Osteoblast (primary cell): ENCODE measurements at places on chromosomes 3 and 15. TPM values are rescaled to one million over a fixed set of nuclear protein-coding genes. Genes with fewer than 3 reads are reported as not detected.

The ADGRG7 gene
- total RNA-seq: not detected in 2 replicates

DNA sequence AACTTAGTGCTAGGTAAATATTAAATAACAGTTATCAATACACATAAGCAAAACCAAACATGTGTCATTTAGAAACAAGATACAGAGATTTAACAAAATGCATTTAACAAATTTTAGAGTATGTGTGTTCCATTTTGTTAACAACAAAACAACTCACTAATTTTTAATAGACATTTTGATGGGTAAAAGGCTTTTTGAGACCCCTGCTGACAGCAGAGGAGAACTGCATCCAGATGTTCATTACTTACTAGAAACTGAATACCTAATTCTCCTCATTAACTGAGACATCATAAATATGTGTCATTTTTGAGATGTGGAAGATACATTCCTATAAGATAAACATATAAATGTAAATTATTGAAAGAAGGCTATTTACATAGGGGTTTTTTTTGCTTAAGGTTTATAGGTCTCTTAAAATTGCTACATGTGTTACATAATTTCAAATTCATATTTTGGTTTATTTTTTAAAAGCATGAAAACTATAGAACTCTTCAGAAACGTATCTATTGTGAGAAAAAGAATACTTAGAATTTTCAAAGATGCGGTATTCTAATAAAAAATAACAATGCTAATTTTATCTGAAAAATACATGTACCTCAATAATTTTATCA lies 1009.8 kb downstream of the TUSC7 start:
- H3K36me3 ChIP-seq: no peaks in the 10 kb centered on the region
- H3K4me1 ChIP-seq: no peaks in the 10 kb centered on the region
- H3K4me3 ChIP-seq: no peak overlapping the region
- no peaks in the 10 kb centered on the region for H3K27me3 ChIP-seq
- no peak for DNase-seq
- no peak overlapping the region for H3K27ac ChIP-seq

The VPS33B gene
- total RNA-seq: 8.0 and 10.0 TPM in 2 replicates

The NEK10 gene
- total RNA-seq: 58.6 and 69.8 TPM in 2 replicates

DNA sequence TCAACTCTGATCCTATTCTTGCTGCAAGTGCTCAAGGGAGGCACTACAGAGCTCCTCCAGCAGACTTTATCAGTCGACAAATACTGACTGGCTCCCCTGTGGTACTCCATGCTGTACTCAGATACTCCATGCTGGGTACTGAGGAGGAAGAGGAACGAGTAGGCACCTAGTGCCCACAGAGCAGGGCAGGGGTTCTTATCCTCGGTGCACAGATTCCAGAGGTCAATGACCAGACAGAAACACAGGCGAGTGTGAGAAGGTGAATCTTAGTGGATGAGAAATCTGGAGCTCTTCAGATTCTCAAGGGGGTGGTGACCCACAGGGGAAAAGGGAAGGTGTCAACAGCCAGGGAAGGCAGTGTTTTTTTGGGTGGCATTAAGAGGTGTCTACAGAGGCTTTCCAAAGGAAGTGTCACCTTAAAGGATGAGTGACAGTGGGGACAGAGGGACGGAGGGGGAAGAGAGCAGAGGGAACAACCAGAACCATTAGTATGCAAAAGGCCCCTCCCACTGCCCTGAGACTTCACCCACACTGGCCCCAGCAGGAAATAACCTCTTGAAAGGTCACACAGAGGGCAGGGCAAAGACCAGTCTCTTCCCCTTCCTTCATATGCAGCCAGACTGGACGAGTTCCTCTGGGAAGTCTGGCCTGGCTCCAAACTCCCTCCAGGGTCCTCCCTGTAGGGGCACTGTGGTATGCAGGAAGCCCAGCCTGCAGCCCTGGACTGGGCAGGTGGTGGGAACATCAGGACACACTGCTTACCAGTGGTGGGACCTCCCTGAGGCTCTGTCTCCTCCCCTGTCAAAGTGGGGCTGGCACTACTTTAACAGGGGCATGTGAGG lies 27.5 kb downstream of the CCDC12 start:
- H3K4me3 ChIP-seq: no peak overlapping the region
- H3K4me1 ChIP-seq: peaks cover 20% of the 10 kb centered on the region
- no peak for DNase-seq
- no peak overlapping the region for H3K27ac ChIP-seq
- H3K36me3 ChIP-seq: no peaks in the 10 kb centered on the region

- H3K27ac ChIP-seq: no peak overlapping the region
- H3K36me3 ChIP-seq: no peaks in the 10 kb centered on the region
- H3K4me3 ChIP-seq: no peak overlapping the region
- DNase-seq: no peak
- no peaks in the 10 kb centered on the region for H3K4me1 ChIP-seq
- no peaks in the 10 kb centered on the region for H3K27me3 ChIP-seq
Observed at GRCh38 chr15:87099916-87100315, 1020.2 kb downstream of the AGBL1 start.

GRCh38 chr15:101216100-101216499 lies 35.7 kb downstream of the CHSY1 start:
- H3K4me3 ChIP-seq: no peak overlapping the region
- no peaks in the 10 kb centered on the region for H3K27me3 ChIP-seq
- H3K4me1 ChIP-seq: peaks cover 8% of the 10 kb centered on the region
- no peak overlapping the region for H3K27ac ChIP-seq
- peaks cover 28% of the 10 kb centered on the region for H3K36me3 ChIP-seq

DNA sequence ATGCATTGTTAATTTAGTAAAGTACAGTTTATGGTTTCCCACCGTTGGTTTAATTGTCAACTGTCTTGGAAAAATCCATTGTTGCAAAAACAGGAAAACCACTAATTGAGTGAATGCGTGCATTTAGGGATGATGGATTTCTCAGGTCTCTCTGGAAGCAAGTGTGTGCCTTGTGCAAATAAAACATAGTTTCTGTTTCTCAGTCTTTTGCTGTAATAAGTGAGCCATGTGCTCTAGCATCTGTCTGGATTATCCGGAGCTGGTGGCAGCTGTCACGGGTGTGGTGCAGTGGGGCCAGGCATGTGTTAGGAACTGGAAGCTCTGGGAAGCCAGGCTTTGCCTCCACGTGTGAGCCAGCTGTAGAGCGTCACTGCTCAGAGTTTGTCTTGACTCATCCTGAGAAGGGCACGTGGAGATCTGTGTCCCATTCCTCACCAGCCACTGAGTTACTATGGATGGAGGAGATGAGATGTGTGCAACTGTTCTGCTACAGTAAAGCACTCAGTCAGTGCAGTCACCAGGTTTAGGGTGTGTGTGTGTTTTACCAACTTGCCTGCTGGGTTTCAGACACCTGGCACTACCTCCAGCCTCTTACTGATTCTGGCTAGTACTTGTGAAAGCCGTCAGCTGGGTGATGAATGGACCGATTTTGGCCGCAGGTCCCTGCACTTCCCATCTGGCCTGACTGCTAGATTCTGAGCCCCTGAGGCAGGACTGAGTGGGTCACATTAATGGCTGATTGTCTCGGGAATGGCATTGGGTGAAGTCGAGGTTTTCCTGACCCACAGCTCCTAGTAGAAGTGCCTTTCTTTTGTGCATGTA lies 7.2 kb downstream of the APBA2 start:
- H3K4me3 ChIP-seq: no peak overlapping the region
- H3K36me3 ChIP-seq: no peaks in the 10 kb centered on the region
- DNase-seq: no peak
- H3K27me3 ChIP-seq: no peaks in the 10 kb centered on the region

DNA sequence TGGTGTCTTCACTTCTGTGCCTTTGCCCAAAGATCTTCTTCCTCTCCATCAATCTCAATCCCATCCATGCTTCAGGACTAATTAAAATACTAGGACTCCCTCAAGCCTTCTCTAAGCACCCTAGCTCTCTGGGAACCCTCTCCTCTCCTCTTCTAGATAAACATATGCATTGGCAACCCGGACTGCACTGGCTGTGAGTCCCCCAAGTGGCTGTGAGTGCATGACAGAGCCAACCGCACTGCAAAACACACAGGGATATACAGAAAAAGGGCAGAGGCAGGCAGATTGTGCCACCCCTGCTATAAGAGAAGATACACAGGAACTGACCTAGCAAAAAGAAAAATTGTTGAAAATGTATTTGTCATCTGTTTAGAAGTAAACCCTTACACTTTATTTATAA lies 457.1 kb downstream of the MFSD1 start:
- H3K27ac ChIP-seq: no peak overlapping the region
- H3K4me1 ChIP-seq: peaks cover 2% of the 10 kb centered on the region
- H3K4me3 ChIP-seq: no peak overlapping the region
- H3K27me3 ChIP-seq: no peaks in the 10 kb centered on the region

The CSPG4 gene
- total RNA-seq: 11.5 and 20.3 TPM in 2 replicates

DNA sequence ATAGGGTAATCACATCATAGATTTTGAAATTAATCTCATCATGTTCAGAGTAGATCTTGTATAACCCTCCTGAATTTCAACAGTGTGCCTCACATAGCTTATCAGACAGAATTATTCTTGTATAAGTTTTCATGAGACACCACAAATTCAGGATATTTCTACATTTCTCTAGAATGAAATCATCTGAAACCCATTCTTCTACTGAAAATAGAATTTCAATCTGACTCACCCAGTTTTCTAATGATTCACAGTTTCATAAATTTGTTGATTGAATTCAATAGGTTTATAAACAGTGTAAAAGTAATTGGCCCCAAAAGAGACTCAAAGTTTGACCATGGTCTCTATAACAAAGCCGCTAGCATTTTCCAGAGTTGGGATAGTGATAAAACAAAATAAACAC lies 1082.6 kb upstream of the EPHA6 start:
- no peaks in the 10 kb centered on the region for H3K36me3 ChIP-seq
- no peak overlapping the region for H3K4me3 ChIP-seq
- DNase-seq: no peak
- no peaks in the 10 kb centered on the region for H3K4me1 ChIP-seq
- no peaks in the 10 kb centered on the region for H3K27me3 ChIP-seq
- H3K27ac ChIP-seq: no peak overlapping the region

DNA sequence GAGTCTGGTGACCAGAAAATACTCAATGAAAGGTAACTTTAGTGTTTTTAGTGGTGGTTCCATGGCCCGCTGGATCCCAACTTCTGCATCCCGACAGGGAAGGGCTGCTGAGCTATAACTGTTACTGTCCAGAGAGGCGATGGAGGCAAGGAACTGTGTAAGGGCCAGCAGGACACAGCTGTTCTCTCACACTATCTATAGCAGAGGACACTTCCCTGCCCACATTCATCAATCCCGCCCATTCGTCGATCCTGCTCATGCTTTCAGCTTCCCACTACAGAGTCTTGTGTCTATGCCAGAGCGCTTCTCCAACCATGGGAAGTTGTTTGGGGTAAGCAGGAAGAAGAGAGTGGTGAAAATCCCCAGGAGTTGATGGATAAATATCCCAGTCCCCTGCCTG lies 8.4 kb downstream of the COLQ start:
- H3K27ac ChIP-seq: no peak overlapping the region
- H3K4me1 ChIP-seq: no peaks in the 10 kb centered on the region
- peaks cover 3% of the 10 kb centered on the region for H3K27me3 ChIP-seq
- H3K4me3 ChIP-seq: no peak overlapping the region
- H3K36me3 ChIP-seq: no peaks in the 10 kb centered on the region
- no peak for DNase-seq

- H3K36me3 ChIP-seq: no peaks in the 10 kb centered on the region
- peak; percentile 85 for DNase-seq
- H3K27ac ChIP-seq: peak overlapping the region; percentile 86
- peak overlapping the region; percentile 88 for H3K4me3 ChIP-seq
- H3K4me1 ChIP-seq: peaks cover 13% of the 10 kb centered on the region
- no peaks in the 10 kb centered on the region for H3K27me3 ChIP-seq
Observed at GRCh38 chr15:55407498-55408011, 604 bp downstream of the CCPG1 start.

- H3K4me3 ChIP-seq: no peak overlapping the region
- no peak overlapping the region for H3K27ac ChIP-seq
- H3K4me1 ChIP-seq: peaks cover 6% of the 10 kb centered on the region
- DNase-seq: no peak
- no peaks in the 10 kb centered on the region for H3K36me3 ChIP-seq
- H3K27me3 ChIP-seq: no peaks in the 10 kb centered on the region
Observed at GRCh38 chr3:102192575-102192974, 242.2 kb upstream of the ZPLD1 start.

The MOBP gene
- not detected in 2 replicates for total RNA-seq

DNA sequence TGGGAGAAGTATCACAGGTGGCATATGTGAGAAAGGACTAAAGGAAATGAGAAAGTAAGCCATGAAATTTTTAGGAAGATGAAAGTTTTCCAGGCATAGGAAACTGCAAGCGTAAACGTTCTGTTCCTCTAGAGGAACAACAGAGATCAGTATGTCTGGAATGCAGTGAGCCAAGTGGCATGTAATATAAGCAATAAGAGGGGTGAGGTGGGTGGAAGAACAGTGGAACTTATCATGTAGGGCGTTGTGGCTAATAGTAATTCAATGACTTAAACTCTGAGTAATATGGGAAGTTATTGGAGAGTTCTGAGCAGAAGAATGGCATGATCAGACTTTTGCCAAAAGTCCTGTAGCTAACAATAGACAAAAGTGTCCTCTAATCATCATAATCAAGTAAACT lies 902.9 kb downstream of the EPHA3 start:
- no peaks in the 10 kb centered on the region for H3K27me3 ChIP-seq
- no peak overlapping the region for H3K4me3 ChIP-seq
- peaks cover 16% of the 10 kb centered on the region for H3K4me1 ChIP-seq
- H3K27ac ChIP-seq: peak overlapping the region; percentile 41
- H3K36me3 ChIP-seq: no peaks in the 10 kb centered on the region
- peak; percentile 25 for DNase-seq

The CHRD gene
- total RNA-seq: 0.29 and 0.36 TPM in 2 replicates

The XIRP1 gene
- total RNA-seq: under 0.01 TPM in 2 replicates

DNA sequence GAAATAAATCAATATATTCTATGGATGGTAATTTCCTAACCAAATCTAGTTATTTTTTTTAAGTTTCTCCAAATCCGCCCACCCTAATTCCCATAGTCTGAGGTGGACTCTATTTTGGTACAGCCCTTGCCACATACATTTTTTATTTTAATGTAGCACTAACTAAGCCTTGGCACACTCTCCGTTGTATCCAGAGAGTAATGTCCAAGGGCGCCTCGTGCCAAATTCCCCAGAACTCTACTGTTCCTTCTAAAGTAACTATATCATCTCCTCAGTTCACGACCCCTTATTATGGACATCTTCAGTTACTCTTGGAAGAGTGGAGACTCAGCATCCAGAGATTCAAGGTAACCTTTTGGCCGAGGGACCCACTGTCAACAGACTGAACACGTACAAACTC lies 1.3 kb downstream of the VGLL3 start:
- peaks cover 6% of the 10 kb centered on the region for H3K36me3 ChIP-seq
- DNase-seq: peak; percentile 70
- peak overlapping the region; percentile 97 for H3K27ac ChIP-seq
- H3K4me3 ChIP-seq: peak overlapping the region; percentile 94
- no peaks in the 10 kb centered on the region for H3K27me3 ChIP-seq
- H3K4me1 ChIP-seq: peaks cover 62% of the 10 kb centered on the region

The IQCB1 gene
- 15.9 and 16.2 TPM in 2 replicates for total RNA-seq

DNA sequence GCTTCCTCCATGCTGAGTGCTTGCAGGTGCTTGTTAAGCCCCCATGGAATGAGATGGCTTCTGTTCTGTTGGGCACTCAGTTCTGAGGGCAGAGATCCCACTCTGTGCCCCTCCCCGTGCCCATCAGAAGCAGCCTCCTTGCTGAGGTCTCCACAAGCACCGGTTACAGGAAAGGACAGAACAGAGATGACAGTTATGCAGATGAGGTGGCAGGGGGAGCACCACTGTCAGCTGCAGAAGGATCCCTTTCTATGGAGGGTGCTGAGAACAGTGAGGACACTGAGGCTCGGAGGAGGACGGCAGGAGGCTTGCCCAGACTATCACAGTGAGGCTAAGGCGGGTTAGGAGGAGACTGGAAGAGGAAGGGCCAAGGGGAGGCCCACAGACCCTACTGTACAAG lies 12.4 kb downstream of the CACNA2D2 start:
- H3K4me1 ChIP-seq: no peaks in the 10 kb centered on the region
- no peak overlapping the region for H3K27ac ChIP-seq
- H3K4me3 ChIP-seq: no peak overlapping the region
- H3K27me3 ChIP-seq: no peaks in the 10 kb centered on the region
- no peaks in the 10 kb centered on the region for H3K36me3 ChIP-seq
- no peak for DNase-seq
